ENCODE measurements at places on chromosomes 11 and 22. TPM values are rescaled to one million over a fixed set of nuclear protein-coding genes. Genes with fewer than 3 reads are reported as not detected.

GRCh38 chr11:1541474-1542204 lies 30.4 kb downstream of the DUSP8 start:
- H3K27ac ChIP-seq: no peak overlapping the region
- H3K36me3 ChIP-seq: no peaks in the 10 kb centered on the region
- peaks cover 3% of the 10 kb centered on the region for H3K27me3 ChIP-seq

P4HA3 gene
- total RNA-seq: 0.85 TPM

TMPRSS4 gene
- total RNA-seq: 344 TPM

DNA sequence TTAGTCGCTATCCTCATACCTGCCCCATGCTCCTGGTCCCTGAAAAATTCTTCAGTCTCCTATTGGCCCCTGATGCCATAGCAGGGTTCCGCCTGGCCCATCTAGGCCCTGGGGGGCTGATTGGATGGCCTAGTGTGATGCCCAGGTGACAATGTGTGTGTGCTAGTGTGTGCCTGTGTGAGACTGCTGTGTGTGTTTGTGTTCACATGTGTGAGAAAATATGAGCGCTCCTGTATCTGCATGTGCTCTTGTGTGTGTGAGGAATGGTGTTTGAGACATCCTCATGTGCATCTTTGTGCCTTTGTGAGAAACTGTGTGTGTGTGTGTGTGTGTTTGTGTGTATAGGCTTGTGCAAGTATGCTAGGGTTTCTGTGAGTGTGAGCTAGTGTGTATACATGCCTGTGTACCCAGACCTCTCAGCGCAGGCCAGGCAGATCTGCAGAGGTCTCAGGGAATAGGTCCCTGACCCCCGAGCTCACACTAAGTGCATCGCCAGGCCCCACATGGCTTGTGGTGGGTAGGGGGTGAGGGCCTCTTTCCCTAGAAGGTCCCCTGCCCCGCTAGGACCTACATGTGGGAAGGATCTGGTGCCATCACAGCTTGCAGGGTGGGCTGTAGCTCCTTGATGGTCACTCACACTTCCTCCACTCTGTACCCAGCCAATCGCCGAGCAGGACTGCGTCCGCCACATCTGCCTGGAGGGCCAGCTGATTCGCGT lies 64.6 kb downstream of the OTOG start:
- H3K4me3 ChIP-seq: no peak overlapping the region
- DNase-seq: no peak
- no peaks in the 10 kb centered on the region for H3K27me3 ChIP-seq
- no peaks in the 10 kb centered on the region for H3K4me1 ChIP-seq
- H3K27ac ChIP-seq: no peak overlapping the region

DNA sequence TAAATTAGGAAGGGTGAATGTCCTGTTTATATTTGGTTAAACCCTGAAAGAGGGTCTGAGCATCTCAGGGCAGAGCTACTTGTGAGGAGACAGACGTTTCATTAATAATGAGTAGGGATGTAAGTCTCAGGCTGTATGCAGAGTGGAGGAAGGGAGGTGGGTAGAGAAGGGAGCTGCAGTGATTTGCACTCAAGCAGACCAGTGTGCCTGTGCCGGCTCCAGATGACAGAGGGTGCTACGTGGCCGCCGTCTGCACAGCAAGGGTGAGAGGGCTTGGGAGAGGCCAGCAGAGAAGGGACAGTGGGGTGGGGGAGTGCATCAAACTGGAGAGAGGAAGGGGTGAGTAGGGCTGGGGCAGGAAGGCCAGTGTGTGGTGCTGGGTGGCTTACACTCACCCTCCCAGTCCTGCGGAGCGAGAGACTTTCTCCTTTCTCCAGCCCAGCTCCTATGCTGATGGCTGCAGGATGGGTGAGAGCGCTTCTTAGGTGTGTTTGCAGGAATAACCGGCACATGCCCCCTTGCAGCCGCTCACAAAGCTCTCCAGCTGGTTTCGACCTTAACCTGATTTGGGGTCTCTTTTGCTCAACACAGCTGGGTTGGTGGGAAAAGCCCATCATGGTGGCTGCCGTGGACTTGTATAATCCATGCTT lies 130.6 kb downstream of the ST3GAL4 start:
- DNase-seq: no peak
- H3K36me3 ChIP-seq: no peaks in the 10 kb centered on the region
- no peak overlapping the region for H3K4me3 ChIP-seq

- H3K27ac ChIP-seq: peak overlapping the region; percentile 9
- no peaks in the 10 kb centered on the region for H3K4me1 ChIP-seq
- no peak overlapping the region for H3K4me3 ChIP-seq
- DNase-seq: no peak
- no peaks in the 10 kb centered on the region for H3K27me3 ChIP-seq
- no peaks in the 10 kb centered on the region for H3K36me3 ChIP-seq
Measured at GRCh38 chr11:32706985-32707741, 87.3 kb downstream of the CCDC73 start.

DNA sequence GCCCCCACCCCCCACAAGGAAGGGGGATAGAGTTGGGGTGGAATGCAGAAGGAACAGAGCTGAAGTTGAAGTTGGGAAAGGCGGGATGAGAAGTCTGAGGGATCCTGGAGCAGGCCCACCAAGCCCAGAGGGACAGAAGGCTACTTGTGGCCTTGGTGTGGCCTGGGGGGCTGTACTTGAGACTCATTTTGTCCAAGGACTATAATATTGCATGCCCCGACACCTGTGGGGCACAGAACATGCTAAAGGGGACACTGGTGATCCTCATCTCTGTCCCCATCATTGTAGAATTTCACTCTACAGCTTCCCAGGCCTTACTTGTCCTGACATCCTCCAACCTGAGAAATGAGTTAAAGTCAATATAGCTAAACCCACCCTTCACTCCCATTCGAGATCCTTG lies 1.3 kb downstream of the ESAM start:
- no peaks in the 10 kb centered on the region for H3K36me3 ChIP-seq
- H3K4me1 ChIP-seq: peaks cover 7% of the 10 kb centered on the region
- H3K4me3 ChIP-seq: peak overlapping the region; percentile 59
- no peak for DNase-seq
- H3K27ac ChIP-seq: peak overlapping the region; percentile 77

BTG4 gene
- total RNA-seq: not detected

KCTD14 gene
- total RNA-seq: 19.7 TPM

GRCh38 chr11:30526558-30526957 lies 59.6 kb downstream of the MPPED2 start:
- no peak overlapping the region for H3K4me3 ChIP-seq
- no peaks in the 10 kb centered on the region for H3K36me3 ChIP-seq
- H3K4me1 ChIP-seq: no peaks in the 10 kb centered on the region
- no peaks in the 10 kb centered on the region for H3K27me3 ChIP-seq
- no peak for DNase-seq
- no peak overlapping the region for H3K27ac ChIP-seq

PPP1R14B gene
- 113 TPM for total RNA-seq

SEPTIN5 gene
- total RNA-seq: 2.5 TPM

DNA sequence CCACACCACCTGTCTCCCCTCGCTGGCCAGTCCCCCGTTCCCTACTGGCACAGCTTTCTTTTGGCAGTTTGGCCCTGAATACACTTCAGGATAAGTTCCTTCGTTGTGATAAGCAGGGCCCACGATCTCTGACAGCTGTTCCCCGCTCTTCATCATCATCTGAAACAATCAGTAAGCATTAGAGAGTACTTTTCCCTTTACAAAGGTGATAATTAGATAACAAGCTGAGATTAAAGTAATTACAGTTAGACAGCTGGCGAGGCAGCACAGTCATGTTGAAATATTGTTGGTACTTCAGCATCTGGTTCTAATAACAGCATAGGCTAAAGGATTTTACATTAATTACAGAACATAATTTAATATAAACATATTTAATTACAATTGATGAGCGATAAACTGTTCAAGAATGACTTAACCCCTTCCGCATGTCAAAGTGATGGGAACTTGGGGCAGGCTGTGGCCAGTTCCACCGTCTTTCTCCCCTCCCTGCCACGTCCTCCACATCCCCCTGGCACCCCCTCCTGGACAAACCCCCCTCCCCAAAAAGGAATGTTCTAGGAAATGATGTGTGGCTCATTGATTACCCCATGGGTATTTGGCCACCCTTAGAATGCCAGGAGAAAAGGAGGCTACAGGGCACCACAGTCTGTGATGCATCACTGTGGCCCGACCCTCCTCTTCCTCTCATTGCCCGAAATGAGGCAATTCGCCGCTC lies 134.9 kb downstream of the RCN1 start:
- no peaks in the 10 kb centered on the region for H3K27me3 ChIP-seq
- no peaks in the 10 kb centered on the region for H3K4me1 ChIP-seq
- no peak overlapping the region for H3K27ac ChIP-seq
- no peak for DNase-seq
- H3K4me3 ChIP-seq: no peak overlapping the region
- H3K36me3 ChIP-seq: no peaks in the 10 kb centered on the region

- no peaks in the 10 kb centered on the region for H3K27me3 ChIP-seq
- no peak overlapping the region for H3K27ac ChIP-seq
- no peaks in the 10 kb centered on the region for H3K4me1 ChIP-seq
- no peak for DNase-seq
- H3K36me3 ChIP-seq: no peaks in the 10 kb centered on the region
Measured at GRCh38 chr22:33652615-33653014, 267.7 kb downstream of the LARGE1 start.

DNA sequence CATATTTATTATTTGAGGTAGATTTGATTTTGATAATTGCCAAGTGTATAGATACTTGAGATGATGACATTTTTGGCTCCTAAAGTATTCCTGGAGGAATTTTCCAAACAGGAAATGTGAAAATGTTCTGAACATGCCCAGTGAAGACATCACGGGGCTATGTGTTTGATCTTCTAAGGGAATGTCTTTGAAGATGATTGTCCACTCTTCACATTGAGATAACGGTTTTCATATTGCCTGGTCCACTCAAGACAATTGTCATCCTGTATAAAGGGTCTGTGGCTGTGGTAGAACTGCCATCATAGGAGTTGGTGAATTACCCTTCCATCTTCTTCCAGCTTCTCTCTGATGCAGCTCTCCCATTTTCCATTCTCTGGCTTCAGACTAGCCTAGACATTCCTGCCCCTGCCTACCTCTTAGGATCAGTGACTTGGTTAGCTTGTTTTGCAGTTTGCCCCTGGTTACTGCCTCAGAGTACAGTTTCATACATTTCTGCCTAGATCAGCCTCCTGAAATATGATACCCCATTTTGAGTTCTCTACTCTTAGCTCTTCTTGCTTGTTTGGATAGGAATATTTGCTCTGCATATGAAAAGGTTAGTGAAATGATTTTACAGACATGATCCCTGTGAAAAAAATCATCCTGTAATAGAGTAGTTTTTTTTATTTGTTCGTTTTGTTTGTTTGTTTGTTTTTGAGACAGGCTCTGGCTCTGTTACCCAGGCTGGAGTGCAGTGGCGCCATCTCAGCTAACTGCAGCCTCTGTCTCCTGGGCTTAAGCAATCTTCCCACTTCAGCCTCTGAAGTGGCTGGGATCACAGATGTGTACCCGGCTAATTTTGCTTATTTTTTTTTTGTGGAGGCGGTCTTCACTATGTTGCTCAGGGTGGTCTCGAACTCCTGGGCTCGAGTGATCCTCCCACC lies 111.4 kb upstream of the SORL1-AS1 start:
- H3K36me3 ChIP-seq: no peaks in the 10 kb centered on the region
- no peak overlapping the region for H3K27ac ChIP-seq
- no peak overlapping the region for H3K4me3 ChIP-seq
- H3K27me3 ChIP-seq: no peaks in the 10 kb centered on the region

PGA5 gene
- not detected for total RNA-seq

GRCh38 chr22:42608823-42609361 lies 5.8 kb downstream of the POLDIP3 start:
- H3K36me3 ChIP-seq: no peaks in the 10 kb centered on the region
- no peak for DNase-seq
- no peak overlapping the region for H3K27ac ChIP-seq
- no peaks in the 10 kb centered on the region for H3K27me3 ChIP-seq
- peaks cover 20% of the 10 kb centered on the region for H3K4me1 ChIP-seq
- H3K4me3 ChIP-seq: no peak overlapping the region

GRCh38 chr11:68446046-68446725 lies 14.4 kb upstream of the PPP6R3 start:
- no peak overlapping the region for H3K27ac ChIP-seq
- no peak for DNase-seq
- no peak overlapping the region for H3K4me3 ChIP-seq
- peaks cover 4% of the 10 kb centered on the region for H3K36me3 ChIP-seq
- H3K27me3 ChIP-seq: no peaks in the 10 kb centered on the region

CHID1 gene
- 113 TPM for total RNA-seq

DNA sequence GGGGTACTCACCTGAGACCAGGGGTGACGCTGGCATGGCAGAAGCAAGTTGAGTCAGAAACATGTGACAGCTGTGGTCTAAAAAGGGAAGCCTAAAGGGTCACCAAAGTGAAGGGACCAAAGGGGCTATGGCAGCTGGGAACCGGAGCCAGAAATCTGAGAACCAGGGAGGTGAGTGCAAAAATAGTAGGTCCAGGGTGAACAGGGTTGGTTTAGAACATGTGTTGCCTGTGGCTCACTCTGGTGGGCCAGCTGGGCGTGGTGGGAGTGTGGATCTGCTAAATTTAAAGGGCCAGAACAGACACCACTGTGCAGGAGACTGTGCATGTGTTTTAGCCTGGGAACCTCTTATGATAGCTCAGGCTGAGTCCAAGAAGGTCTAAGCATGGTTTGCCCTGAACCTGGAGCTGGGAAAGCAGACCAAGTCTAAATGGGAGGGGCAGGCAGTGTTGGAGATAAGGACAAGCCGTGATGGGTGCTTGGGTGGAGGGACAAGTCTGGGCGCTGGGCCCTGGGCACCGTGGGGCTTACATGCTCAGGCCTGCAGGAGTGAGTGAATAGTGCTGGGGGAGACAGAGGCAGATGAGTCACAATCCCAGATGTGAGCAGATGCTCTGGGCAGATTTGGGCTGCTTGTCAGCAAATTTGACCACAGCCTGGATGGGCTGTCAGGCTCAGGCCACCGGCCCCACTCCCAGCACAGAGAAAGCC lies 41.4 kb upstream of the ZBED5 start:
- no peak overlapping the region for H3K4me3 ChIP-seq
- no peaks in the 10 kb centered on the region for H3K27me3 ChIP-seq
- peak overlapping the region; percentile 97 for H3K27ac ChIP-seq
- peaks cover 18% of the 10 kb centered on the region for H3K4me1 ChIP-seq
- H3K36me3 ChIP-seq: no peaks in the 10 kb centered on the region
- DNase-seq: peak; percentile 56

DNA sequence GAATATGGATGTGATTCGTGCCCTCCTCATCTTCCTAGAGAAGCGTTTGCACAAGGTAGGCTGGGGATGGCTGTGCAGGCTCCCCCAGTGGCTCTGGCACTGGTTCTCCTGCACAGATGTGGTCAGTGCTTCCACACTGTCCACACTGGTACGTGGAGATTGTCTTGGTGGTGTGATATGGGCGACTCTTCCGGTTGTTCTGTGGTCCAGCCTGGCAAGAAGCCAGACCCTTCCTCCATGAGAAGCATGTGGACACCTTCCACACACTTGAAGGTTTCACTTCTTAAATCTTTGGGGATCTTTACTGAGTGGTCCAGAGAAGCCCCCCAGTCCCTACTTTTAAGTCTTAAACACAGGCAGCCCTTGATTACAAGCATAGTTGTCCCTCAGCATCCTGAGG lies 3.8 kb downstream of the RIC8A start:
- H3K36me3 ChIP-seq: peaks cover 26% of the 10 kb centered on the region
- H3K4me1 ChIP-seq: peaks cover 13% of the 10 kb centered on the region
- no peak for DNase-seq
- H3K27ac ChIP-seq: no peak overlapping the region
- no peak overlapping the region for H3K4me3 ChIP-seq
- H3K27me3 ChIP-seq: no peaks in the 10 kb centered on the region

PGA4 gene
- not detected for total RNA-seq

- H3K27me3 ChIP-seq: peaks cover 18% of the 10 kb centered on the region
- peak; percentile 77 for DNase-seq
- peak within 1 kb of the TSS; percentile 34 for H3K4me3 ChIP-seq
- peaks cover 17% of the 10 kb centered on the region for H3K4me1 ChIP-seq
- peak within 1 kb of the TSS; percentile 68 for H3K27ac ChIP-seq
Measured at GRCh38 chr11:119340335-119341221, at the start of gene C1QTNF5. C1QTNF5 (minus strand) TSS chr11:119340883; CDS start chr11:119340397, 486 bp downstream.

All from colonic mucosa (tissue), 4 donors.